Activated CD4-positive, alpha-beta T cell treated with anti-CD3 and anti-CD28 coated beads, Interleukin-2, amount 10 ng/mL, durations not matched to agents 7 days and 5 days (primary cell): ENCODE measurements at places on chromosomes 4 and X. TPM values are rescaled to one million over a fixed set of nuclear protein-coding genes. Genes with fewer than 3 reads are reported as not detected.
A peak's percentile ranks its signal among the peaks of the same experiment; 100 is the strongest.

DNA sequence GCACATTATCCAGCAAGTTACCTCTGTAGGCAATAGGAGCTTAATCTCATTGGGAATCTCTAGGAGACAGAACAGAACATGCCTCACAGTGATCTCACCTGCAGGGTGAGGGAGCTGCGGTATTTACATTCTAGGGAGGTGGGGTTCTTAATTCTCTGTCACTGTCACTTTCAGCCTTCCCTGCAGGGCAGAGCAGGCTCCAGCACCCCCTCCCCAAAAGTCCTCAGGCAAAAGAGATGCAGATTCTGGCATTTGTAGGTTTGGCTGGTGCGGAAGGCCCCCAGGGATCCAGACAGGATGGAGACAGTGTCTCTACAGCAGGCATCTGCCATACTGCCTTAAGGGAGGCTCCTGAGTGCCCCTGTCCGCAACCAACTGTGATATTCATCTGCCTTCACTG is 166.4 kb upstream of the ATP6AP2 start:
- H3K27me3 ChIP-seq = no peaks in the 10 kb centered on the region
- H3K27ac ChIP-seq = no peak overlapping the region
- DNase-seq = no peak

DNA sequence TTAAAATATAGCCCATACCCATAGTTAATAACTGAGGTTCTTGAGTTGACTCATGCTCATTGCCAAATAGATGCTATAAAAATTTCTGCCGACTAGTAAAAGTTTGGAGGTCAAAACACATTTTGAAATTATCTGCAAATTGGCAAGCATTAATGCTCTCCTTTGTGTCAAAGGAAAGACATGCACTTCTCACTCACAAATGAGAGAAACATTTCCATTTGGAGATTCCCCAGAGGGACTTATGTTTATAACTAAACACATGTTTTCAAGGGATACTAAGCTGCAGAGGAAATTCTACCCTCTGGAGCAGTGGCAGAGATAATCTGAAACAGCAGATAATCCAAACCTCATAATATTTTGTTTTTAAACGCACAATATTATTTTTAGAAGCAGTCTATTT is 45.7 kb upstream of the CCDC160 start:
- H3K36me3 ChIP-seq = peaks cover 2% of the 10 kb centered on the region
- no peak for DNase-seq
- no peak overlapping the region for H3K4me3 ChIP-seq

DNA sequence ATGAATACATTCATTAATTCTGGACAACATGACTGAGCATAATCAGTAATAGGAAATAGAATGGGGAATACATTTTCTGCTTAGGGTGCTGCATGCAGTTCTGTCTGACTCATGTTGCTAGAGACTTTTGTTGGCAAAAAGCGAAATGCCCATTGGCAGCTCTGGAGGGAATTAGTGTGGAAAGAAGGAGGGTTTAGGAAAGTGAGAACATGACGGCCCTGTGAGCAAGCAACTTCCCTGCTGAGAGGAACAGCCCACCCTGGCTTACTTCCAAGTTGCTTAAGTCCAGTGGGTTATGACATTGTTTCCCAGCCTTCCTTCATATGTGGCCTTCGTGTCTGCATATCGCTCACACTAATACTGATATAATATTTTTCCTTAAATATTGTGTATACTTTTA is 13.8 kb downstream of the MAD2L1 start:
- DNase-seq = no peak
- H3K36me3 ChIP-seq = peaks cover 11% of the 10 kb centered on the region

GRCh38 chr4:112704991-112705845 is 68.3 kb downstream of the LARP7 start:
- peak overlapping the region; percentile 73 for H3K4me3 ChIP-seq
- H3K27ac ChIP-seq = no peak overlapping the region
- peaks cover 59% of the 10 kb centered on the region for H3K27me3 ChIP-seq
- H3K36me3 ChIP-seq = no peaks in the 10 kb centered on the region
- peaks cover 20% of the 10 kb centered on the region for H3K4me1 ChIP-seq
- DNase-seq = no peak

DNA sequence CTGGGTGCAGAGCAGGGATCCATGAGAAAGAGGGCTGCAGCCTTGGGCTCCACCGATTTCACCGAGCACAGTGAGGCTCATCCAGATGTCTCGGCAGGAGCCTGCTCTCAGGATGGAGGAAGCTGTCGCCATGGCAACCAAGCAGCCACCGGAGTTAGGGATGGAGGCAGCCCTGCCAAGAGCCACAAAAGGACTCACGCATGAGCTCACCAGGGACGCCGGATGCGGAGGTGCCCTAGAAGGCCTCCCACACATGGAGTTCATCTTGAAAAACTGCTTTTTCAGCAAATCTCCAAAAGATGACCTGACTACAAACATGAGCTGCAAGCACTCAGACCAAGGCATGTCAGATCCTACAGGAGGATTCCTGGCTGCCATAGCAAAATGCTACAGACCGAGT is 90.7 kb downstream of the WFS1 start:
- no peaks in the 10 kb centered on the region for H3K4me1 ChIP-seq
- DNase-seq = no peak
- H3K27me3 ChIP-seq = no peaks in the 10 kb centered on the region
- no peak overlapping the region for H3K4me3 ChIP-seq
- no peaks in the 10 kb centered on the region for H3K36me3 ChIP-seq
- no peak overlapping the region for H3K27ac ChIP-seq

The NAP1L2 gene
- total RNA-seq = 2.5 TPM

DNA sequence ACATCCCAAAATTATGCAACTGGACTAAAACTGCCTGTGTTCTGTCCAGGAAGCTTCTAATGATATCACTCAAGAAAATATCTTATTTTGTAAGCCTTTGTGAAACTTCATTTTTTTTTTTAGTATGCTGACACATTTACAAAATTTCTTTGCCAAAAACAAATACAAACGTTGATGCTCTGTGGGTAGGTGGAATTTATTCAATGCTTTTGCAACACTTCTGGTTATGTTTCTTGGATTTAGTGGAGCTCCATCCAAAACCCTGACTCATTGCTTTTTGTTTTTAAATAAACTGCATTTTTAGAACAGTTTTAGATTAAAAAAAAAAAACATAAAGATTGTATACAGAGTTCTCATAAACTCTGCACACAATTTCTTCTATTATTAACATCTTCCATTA is 250.9 kb upstream of the MAOA start:
- DNase-seq = no peak
- no peak overlapping the region for H3K4me3 ChIP-seq
- H3K36me3 ChIP-seq = no peaks in the 10 kb centered on the region

The MAGEC1 gene
- not detected for total RNA-seq

GRCh38 chr4:168833881-168834280 is 176.2 kb downstream of the CBR4 start:
- H3K27me3 ChIP-seq = peaks cover 59% of the 10 kb centered on the region
- DNase-seq = no peak
- H3K36me3 ChIP-seq = peaks cover 2% of the 10 kb centered on the region
- peaks cover 22% of the 10 kb centered on the region for H3K4me1 ChIP-seq
- H3K27ac ChIP-seq = no peak overlapping the region
- H3K4me3 ChIP-seq = no peak overlapping the region

DNA sequence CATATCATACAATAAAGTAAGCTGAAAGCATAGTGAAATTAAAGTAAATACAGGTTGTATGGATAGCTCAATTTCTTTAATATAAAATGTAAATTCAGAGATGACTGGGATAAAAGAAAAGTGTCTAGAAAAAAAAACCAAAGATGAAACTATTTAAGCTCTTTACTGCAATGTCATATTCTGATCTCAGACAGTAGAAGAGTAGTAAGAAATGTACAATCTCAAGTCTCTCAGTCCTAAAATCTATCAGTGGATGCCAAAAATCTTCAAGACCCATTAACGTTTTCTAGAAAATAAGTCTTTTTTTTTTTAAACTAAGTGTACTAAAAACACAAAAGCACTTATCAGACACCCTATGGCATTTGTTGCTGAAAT is 13.8 kb downstream of the MGARP start:
- peak overlapping the region; percentile 69 for H3K27ac ChIP-seq
- DNase-seq = no peak
- peaks cover 13% of the 10 kb centered on the region for H3K27me3 ChIP-seq
- peak overlapping the region; percentile 68 for H3K4me3 ChIP-seq
- H3K36me3 ChIP-seq = no peaks in the 10 kb centered on the region
- peaks cover 23% of the 10 kb centered on the region for H3K4me1 ChIP-seq

- no peaks in the 10 kb centered on the region for H3K27me3 ChIP-seq
- peaks cover 2% of the 10 kb centered on the region for H3K4me1 ChIP-seq
- H3K27ac ChIP-seq = no peak overlapping the region
- no peak overlapping the region for H3K4me3 ChIP-seq
- H3K36me3 ChIP-seq = no peaks in the 10 kb centered on the region
- no peak for DNase-seq
These were observed 13.3 kb upstream of the AGA start for GRCh38 chr4:177455561-177455970.

The CLIC2 gene
- total RNA-seq = 0.79 TPM

- H3K27ac ChIP-seq = no peak overlapping the region
- no peaks in the 10 kb centered on the region for H3K27me3 ChIP-seq
- H3K4me3 ChIP-seq = no peak overlapping the region
These were observed 119.4 kb upstream of the FAM9B start for GRCh38 chrX:9153300-9153699.

The ASB12 gene
- total RNA-seq = not detected

The RHOXF1 gene
- total RNA-seq = not detected

DNA sequence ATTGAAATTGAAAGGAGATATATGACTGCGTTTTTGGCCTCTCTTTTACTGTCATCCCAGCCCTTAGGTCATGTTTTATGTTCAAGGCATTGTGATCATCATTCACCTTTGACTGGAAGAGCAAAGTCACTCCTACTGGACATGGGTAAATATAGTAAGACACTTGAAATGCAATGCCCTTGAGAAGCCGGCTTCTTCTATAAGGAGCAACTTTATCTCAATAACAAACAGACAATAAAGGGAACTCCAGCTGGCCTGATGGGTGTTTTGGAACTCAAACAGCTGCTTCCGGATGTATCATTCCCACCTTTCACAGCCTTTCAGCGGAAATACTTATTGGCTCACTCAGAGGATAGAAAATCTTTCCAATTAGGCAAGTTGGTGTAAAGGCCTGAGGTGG is 65.1 kb upstream of the C4orf54 start:
- H3K27me3 ChIP-seq = peaks cover 2% of the 10 kb centered on the region
- H3K4me1 ChIP-seq = no peaks in the 10 kb centered on the region
- no peaks in the 10 kb centered on the region for H3K36me3 ChIP-seq
- H3K27ac ChIP-seq = no peak overlapping the region

DNA sequence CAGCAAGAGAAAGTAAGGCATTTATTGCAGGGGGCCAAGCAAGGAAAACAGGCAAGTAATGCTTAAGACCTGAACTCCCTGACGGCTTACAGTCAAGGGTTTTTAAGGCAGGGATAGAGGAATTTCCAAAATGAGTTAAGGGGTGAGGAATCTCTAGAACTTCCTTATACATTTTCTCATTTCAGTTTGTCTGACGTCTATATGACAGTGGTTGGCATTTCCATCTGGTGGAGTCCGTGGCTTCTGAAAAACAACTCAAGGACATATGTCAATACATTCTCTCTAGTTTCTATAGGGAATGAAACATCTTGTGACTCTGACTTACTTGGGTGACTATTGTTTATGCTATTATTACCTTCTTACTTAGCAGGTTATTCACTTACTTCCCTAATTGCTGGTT is 19.3 kb upstream of the GUCY2F start:
- H3K4me1 ChIP-seq = no peaks in the 10 kb centered on the region
- H3K27ac ChIP-seq = no peak overlapping the region
- H3K4me3 ChIP-seq = no peak overlapping the region
- no peaks in the 10 kb centered on the region for H3K36me3 ChIP-seq
- H3K27me3 ChIP-seq = no peaks in the 10 kb centered on the region
- DNase-seq = no peak

The NLGN3 gene
- total RNA-seq = 0.98 TPM

- no peak overlapping the region for H3K4me3 ChIP-seq
- H3K4me1 ChIP-seq = no peaks in the 10 kb centered on the region
- DNase-seq = no peak
- no peaks in the 10 kb centered on the region for H3K27me3 ChIP-seq
These were observed 14.9 kb upstream of the CXCL8 start for GRCh38 chr4:73725510-73725909.

GRCh38 chr4:108454227-108454626 is 166.1 kb upstream of the RPL34 start:
- peaks cover 11% of the 10 kb centered on the region for H3K27me3 ChIP-seq
- H3K4me1 ChIP-seq = peaks cover 4% of the 10 kb centered on the region
- DNase-seq = no peak
- H3K4me3 ChIP-seq = no peak overlapping the region
- H3K27ac ChIP-seq = no peak overlapping the region
- peaks cover 6% of the 10 kb centered on the region for H3K36me3 ChIP-seq

DNA sequence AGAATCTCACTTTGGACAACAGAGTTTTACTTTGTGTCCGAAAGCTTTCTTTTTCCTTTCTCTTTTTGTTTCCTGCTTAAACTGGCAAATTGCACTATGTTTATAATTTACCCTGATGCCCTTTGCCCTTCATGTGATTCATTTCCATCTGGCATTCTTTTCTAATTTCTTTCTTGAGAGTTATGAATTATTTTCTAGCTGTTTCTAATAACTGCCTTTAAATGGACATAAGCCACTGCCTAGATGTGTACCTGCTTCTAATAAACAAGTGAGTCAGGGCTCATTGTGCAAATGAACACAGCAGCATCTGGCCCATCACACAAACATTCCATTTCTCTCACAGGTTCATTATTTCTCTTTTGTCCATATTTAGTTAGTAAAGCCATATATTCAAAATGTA is 242.3 kb upstream of the GPRIN3 start:
- H3K27me3 ChIP-seq = peaks cover 13% of the 10 kb centered on the region
- H3K4me1 ChIP-seq = no peaks in the 10 kb centered on the region
- no peak for DNase-seq
- no peak overlapping the region for H3K4me3 ChIP-seq
- no peaks in the 10 kb centered on the region for H3K36me3 ChIP-seq

DNA sequence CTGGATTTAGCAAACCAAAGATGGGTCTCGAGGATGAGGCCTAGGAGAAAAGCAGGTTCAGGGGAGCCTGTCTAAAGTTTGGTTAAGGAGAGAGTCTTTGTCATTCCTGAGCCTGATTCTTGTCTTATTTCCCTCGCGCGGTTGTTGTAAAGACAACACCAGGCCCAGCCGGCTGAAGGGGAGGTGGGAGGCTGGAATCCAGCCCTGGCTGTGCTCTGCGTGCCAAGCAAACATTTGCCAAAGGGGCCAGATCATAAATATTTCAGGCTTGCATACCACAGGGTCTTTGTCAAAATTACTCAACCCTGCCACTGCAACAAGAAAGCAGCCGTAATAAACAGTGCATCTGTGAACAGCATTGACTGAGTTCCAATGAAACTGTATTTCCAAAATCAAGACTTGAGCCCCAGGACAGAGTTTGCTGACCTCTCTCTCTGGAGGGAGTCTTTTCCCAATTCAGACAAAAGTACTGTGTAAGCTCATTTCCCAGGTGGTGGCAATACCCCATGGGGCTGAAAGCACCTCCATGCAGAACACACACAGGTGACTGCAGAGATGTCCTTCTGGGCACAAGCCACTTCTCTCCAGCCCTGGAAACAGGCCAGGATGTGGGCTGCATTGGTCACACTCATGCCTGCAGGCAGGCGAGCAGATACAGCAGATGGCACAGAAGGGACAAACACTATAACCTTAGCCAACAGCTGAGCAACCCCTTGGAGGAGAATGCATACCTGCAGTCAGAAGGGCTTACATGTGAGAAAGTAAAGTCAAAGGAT is 320.3 kb downstream of the STK32B start:
- DNase-seq = no peak
- H3K4me3 ChIP-seq = no peak overlapping the region
- H3K27ac ChIP-seq = no peak overlapping the region
- no peaks in the 10 kb centered on the region for H3K27me3 ChIP-seq
- H3K4me1 ChIP-seq = no peaks in the 10 kb centered on the region

GRCh38 chr4:145799223-145799622 is 119.3 kb downstream of the C4orf51 start:
- peaks cover 3% of the 10 kb centered on the region for H3K4me1 ChIP-seq
- no peak overlapping the region for H3K4me3 ChIP-seq
- no peak for DNase-seq
- no peak overlapping the region for H3K27ac ChIP-seq
- H3K36me3 ChIP-seq = peaks cover 14% of the 10 kb centered on the region
- H3K27me3 ChIP-seq = no peaks in the 10 kb centered on the region

The ABCB7 gene
- 22.9 TPM for total RNA-seq
